RKO (cell line): ENCODE measurements at places on chromosomes 3 and 15.

- DNase-seq: no peak
Measured at GRCh38 chr3:4776399-4776979, 202.7 kb upstream of the BHLHE40 start.

- no peak for DNase-seq
Measured at GRCh38 chr15:82739086-82739485, 29.4 kb upstream of the AP3B2 start.

- peak; percentile 37 for DNase-seq
Measured at GRCh38 chr3:58630076-58630709, 36.4 kb downstream of the FAM3D start.

DNA sequence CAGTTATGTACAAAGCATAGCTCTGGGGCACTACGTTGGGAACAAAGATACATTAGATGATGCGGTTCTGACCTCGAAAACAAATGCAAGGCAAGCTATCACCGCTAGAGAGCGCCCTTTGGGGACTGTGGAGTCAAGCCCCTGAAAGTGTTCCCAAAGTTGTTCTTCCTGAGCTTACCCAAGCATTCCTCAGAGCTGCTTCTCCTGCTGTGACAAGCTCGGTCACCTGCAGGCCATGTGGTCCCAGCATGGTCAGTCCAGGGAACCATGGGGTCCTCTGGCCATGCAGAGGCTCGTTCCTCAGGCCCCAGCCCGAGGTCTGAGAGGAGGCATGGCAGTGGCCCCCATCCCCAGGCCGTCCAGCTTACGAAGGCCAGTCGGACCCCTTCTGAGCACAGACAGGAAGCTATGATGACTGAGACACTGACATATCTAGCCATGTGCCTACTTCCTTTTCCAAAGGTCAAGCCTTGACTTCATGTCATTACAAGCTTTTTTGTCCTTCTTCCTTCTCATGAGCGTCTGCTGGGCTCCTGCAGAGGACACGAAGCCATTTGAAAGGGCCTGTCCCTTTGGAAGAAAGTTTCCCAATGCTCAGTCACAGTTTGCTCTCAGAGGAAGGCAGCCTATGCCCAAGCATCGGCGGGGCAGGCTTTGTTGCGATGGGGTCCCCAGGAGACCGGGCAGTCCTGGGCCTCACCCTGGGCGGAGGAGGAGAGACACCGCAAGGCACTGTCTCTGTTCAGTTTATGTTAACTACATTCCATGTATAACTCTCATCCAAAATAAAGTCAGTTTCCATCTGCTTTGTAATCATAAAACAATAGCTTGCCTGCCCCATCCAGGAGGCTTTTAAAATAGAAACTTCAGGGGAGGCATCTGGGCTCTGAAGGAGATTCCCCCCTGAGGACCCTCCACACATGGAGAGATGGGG lies 79.3 kb downstream of the ATP10A start:
- DNase-seq: no peak

GRCh38 chr3:51340013-51340829 lies 44.9 kb upstream of the MANF start:
- peak; percentile 88 for DNase-seq

DNA sequence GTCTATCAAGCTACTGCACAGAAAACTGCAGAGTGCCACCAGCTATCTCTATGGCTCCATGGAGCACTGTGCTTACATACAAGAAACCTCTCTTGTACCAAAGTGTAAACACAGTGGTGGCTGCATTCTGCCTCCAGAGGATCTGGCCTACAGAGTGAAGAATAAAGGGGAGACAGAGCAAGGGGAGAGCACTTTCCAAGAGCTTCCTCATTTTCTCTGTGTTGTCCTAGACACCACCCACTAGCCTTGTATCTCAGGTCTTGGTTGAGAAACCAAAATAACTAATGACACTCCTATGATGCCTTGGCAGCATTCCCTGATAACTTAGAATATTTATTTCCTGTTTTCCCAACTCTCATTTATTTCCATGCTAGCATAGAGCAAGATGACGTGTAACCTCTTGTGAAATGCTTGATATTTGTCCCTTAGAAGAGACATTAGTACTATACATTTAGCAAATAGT lies 56.9 kb upstream of the PHLDB2 start:
- no peak for DNase-seq

GRCh38 chr3:6577584-6577983 lies 283.3 kb upstream of the GRM7 start:
- DNase-seq: no peak

DNA sequence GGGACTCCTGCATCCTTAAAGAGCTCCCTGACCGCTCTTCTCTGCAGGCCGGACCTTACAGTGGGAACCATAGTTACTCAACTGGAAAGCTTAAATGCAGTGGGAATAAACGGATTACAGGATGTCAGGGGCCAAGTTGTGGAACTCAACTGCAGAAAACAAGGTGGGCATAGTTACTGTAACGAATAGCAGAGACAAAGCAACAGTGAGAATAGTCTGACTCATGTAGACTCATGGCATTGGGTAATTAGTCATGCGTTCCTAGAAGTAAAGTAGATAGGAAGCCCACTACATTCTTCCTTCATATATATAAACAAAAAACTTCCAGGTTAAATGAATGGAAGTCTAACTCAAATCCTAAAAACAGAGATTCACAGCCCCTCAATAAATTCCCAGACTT lies 95.5 kb upstream of the CHRNA7 start:
- DNase-seq: peak; percentile 75

- DNase-seq: no peak
Measured at GRCh38 chr3:187721055-187721454, 18.7 kb upstream of the RTP2 start.

DNA sequence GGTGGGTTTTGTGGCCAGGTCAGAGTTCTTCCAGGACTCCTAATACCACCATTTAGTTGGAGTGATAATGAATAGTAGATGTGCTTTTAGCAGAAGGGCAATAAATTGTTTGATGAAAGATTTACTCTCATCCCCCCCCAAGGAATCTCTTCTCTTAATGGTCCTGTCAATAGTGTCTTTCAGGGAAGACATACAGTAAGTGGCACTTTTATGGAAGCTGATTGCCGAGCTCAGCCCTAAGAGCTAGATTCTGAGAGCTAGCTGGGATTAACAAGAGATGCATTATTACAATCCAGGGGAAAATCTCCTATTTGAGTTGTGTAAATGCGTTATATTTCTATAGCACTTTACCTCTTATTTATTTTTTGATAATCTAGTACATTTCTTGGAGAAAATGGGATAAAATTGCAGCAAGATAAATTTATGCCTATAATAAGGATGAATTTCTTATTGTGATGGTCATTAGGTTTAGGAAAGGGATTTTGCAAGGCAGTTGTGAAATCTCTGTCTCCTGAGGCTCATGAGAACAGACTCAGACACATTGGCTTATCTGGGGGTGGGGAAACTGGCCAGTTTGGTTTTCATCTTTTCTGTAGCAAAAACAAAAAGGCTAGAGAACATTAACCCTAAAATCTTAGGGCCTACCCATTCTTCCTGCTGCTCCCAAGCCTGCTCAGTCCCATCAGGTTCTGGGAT lies 41.6 kb upstream of the CLSTN2 start:
- DNase-seq: no peak

- no peak for DNase-seq
Measured at GRCh38 chr15:32106401-32107381, 76.4 kb downstream of the CHRNA7 start.

GRCh38 chr3:122358703-122359032 lies 24.4 kb downstream of the MIX23 start:
- DNase-seq: no peak

- peak; percentile 77 for DNase-seq
Measured at GRCh38 chr15:29822100-29822683, at the start of gene TJP1. TSS of gene TJP1 (minus strand) at chr15:29822468. CDS start at chr15:29822028, 440 bp downstream.

DNA sequence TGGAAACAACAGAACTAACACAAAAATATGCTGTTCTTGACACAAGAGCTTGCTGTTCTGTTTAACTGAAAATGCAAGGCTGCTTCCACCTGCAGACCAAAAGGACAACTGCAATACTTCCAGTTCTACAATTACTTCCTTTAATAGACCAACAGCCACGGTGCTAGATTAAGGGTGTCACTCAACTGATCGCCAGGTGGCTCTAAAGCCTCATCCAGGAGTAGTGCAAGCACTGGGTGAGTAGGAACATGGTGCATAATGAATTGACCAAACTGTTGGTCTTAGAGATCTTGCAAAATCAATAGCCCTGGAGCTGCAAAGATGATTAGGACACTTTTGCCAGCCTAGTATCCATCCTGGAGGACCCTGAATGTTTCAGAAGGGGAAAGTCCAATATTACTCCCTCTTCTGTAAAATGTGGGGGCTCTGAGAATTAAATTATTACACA lies 3.6 kb upstream of the CLDN16 start:
- DNase-seq: peak; percentile 61

DNA sequence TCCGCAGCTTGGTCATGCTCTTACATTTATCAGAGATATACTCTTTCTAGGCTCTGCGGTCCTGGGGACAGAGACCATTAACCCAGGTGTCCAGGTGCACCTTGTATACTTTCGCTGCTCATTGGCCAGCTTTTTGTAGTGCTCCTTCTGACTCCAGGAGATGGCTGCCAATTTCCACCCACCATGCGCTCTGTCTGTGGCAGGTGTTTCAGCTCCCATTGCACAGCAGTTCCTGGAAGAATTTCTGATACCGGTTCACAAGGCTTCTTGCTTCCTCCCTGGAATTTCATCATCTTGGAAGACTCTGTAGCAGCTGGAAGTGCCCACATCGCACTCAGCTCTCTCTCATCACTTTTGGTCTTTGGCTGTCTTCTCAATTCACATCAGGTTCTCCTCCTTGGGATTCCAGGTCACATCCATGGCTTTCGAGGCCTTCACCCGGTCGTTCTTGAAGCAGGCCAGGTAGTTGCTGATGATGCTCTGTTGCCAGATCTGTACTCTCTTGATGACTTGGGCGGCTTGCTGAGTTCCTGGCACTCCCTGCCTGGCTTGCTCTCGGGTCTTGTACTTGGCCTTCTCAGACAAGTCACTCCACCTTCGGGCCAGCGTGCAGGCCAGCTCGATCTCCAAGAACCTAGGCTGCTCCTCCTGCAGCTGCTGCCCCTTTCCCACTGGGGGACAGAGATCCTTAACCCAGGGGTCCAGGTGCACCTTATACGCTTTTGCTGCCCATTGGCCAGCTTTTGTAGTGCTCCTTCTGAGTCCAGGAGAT lies 41.1 kb upstream of the ARL8B start:
- no peak for DNase-seq

GRCh38 chr15:101807345-101807945 lies 4.1 kb downstream of the OR4F6 start:
- peak; percentile 51 for DNase-seq

GRCh38 chr3:120047686-120048085 lies 46.6 kb downstream of the GSK3B start:
- DNase-seq: no peak

GRCh38 chr3:195877767-195878423 lies 30.5 kb downstream of the TNK2 start:
- no peak for DNase-seq

- DNase-seq: no peak
Measured at GRCh38 chr15:83170474-83171165, 37.0 kb downstream of the HDGFL3 start.

DNA sequence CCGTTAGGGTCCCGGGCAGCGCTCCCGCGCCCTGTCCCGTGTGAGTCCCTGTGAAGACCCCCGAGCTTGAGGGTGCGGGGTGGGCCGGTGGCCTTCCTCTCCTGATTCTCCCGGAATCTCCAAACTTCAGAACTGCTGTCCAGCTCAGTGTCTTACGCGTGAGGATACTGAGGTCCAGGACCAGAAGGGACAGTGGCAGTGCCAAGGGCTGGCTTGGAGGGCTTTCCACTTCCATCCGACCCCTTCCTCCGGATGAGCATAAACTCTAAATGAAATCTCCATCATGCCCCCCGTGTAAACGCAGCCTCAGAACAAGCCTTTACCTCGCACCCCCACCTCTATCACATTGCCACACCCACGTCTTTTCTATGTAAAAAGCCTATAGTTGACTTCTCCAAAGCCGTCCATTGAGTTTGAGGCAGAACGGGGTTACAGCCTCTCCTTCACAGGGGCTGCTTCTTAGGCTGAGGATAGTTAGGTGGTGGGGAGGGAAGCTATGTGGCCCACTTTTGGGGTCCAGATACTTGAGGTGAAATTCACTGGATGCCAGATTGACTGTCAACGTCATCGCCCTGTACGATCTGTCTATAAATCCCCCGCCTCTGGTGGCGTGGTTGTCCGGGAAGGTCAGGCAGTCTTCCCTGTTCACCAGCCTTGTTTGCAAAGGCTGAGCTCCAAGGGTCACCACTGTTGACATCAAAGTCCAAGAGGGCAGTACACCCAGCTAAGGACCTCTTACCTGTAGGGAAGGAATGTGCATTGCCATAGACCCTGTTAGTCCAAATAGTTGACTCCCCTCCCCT lies 1.1 kb downstream of the EDEM1 start:
- DNase-seq: peak; percentile 68

- DNase-seq: no peak
Measured at GRCh38 chr15:101185770-101186169, 66.1 kb downstream of the CHSY1 start.

GRCh38 chr3:31491660-31492059 lies 41.1 kb upstream of the STT3B start:
- DNase-seq: no peak

DNA sequence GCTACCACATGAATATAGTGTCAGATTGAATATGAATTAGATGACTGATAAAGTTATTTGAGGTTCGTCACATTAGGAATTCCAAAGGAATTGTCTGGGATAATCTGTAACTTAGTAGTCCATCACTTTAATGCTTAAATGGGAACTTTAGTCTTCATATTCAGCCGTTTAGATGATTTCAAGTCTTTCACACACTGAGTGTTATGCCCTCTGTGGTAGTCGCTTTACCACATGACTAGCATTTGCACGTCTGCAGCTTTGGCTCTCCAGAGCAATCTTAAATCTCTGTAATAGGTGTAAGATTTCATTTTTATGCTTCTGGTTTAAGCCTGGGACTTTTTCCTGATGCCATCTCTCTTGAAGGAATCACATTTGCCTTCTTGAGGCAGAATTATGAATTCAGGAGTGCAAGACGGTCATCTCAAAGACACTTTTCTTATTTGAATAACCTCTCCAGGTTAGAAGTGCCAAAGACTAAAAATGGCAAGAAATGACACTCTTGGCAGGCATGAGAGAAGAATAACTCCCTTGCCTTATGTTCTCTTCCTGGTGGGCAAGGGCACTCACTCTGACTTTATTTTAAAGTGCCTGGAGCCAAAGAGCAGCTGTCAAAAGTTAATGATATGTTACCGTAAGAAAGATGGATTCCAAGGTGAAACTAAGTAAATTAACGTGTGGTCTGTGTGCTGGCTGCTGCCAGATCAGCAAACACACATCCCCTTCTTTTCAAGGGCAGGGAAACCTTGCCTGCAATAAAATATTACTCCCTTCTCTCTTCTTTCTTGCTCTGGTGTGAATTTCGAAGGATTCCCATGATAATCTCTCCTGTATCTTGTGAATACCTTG lies 153.3 kb downstream of the B3GALNT1 start:
- no peak for DNase-seq

- DNase-seq: no peak
Measured at GRCh38 chr3:95797081-95797480, 1017.3 kb upstream of the EPHA6 start.

DNA sequence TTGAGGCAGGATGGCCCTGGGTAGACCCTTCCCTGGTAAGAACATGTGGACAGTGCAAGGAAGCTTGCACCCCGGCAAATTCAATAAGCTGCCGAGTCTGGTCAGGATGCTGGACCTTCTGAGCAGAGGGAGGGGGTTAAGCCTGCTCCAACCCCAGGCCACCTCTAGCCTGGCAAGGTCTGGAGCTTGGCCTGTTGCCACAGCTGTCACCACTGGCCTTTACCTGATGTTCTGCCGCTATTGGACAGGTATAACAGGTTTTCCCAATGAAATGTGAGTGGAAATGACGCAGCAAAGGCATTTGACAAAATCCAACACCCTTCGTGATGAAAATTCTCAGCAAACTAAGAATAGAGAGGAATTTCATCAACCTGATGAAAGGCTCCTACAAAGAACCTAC lies 699 bp upstream of the MESP1 start:
- DNase-seq: no peak

GRCh38 chr3:176262071-176262470 lies 935.2 kb downstream of the TBL1XR1 start:
- DNase-seq: no peak
